ENCODE measurements at places on chromosomes 12 and 14.

DNA sequence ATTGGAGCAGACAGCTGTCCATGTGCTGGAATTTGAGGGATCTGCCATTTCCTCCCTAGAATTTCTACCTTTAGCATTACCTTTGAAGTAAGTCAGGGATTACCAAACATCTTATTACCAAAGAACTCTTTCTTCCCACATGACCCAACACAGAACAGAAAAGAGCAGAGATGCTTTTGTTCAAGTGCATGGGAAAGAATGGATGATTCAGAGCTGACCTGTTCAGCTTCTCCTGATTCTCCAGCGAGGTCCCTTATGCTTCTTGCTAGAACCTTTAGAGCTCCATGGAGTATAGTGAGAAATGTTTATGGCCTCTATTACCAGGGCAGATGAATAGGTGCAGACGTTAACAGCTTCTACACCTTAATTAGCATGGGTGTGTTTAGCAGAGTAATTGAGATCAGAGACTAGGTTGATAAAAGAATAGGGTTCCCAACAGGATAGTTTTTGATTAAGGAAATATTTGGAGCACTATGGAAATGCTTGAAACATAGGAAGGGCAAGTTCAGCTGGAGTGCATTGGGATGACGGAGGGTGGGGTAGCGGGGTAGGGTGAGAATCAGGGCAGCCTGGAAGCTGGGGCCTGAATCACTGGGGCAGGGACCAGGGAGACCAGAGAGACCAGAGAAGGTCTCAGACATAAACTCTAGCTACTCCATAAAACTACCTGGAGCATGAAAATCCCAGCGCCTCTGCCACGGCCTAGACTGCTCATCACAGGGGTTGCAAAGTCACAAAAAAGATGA, 223.7 kb downstream of the CACNA1C start:
- no peak for DNase-seq

DNA sequence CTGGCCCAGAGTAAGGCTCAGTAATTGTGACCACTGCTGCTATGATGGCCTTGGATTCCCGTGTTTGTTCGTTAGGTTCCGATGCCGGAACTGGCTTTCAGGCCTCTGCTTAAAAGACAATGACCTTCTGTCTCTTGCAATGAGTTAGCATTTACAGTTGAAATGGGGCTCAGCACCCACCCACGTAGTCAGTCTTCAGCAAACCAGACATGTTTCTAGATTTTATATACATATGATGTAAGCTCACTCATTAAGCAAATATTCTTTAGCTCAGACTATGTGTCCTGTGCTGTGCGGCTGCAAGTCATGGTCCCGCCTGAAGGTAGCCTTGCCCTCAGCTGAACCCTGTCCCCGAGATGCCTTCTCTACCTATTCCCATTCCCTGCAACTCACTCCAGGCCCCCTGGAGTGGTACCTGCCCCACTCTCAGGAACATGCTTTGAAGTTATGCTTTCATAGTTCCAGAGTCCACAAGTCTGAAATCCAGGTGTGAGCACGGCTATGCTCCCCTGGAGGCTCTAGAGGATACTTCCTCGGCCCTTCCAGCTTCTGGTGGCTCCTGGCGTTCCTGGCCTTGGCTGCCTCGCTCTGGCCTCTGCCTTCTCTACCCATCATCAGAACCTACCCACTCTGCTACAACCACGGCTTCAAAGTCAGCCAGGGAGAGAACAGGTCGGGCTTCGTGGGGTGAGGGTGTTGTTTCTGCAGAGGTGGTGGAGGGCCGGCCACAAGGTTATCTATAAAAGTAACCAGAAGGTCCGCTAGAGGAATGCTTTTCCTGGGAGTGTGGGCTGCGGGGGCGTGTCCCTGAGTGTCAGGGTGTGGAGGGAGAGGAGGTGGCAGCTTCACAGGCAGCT, 157.8 kb downstream of the RBM19 start:
- DNase-seq: no peak

- no peak for DNase-seq
Measured at GRCh38 chr14:57961786-57962060, 95.8 kb upstream of the SLC35F4 start.

DNA sequence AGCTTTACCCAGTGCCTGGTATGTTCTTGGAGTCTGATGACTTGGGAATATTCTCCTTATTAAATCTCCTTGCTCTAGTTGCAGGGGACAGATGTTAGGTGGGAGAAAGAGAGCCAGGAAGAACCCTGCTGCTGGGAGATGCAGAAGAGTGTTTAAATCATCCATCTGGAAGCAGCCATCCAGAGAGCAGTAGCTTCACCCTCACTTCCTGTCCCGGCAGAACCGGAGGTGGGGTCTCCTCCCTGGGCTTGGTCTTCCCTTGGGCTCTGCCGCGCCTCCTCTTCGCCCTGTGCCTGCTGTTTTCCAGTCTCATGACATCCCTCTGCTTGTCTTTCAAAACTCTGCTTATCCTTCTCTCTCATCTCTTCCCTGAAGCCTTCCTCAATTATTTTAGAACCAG, 15.5 kb downstream of the B4GALNT3 start:
- DNase-seq: no peak
